ENCODE measurements at places on chromosomes 2 and 18.

DNA sequence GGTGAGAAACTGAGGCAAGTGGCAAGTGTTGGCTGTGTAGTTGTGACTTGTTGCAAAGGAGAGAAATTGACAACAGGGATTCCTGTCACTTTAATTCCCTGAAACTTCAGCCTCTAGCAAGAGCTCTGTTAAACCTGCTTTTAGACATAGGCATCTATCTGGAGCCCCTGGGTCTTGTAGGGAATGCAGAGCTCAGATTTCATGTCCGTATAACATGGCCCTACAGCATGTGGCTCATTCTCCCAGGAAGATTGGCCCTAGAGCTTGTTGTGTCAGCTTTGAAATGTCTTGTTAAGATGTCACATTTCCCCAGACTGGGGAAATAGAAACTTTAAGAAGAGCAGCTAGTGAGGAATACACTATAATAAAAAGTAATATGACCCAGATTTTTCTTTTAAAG is 115.8 kb downstream of the POLE4 start:
- DNase-seq, result no peak

DNA sequence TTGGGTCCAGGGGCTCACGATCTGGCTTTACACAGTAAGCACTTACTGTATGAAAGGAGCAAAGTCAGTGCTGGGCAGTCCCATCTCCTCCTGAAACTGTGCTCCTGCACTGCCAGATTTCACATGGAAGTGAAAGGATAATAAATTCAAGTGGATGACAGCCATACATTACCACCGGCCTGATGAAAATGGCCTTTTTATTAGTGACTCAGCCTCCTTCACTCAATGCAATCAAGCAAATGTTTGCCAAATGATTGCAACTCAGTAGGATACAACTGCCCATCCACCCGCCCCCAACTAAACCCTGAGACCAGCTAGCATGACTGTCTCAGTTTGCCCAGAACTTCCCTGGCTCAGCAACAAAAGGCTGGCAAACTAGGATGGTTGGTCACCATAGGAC is 77.1 kb downstream of the MYO5B start:
- DNase-seq, result no peak

- DNase-seq, result no peak
Observed at GRCh38 chr2:7329465-7329864, 412.3 kb downstream of the RNF144A start.

- DNase-seq, result no peak
Observed at GRCh38 chr2:50712569-50712968, 319.4 kb downstream of the NRXN1 start.

GRCh38 chr2:209476367-209477208 is 52.7 kb downstream of the MAP2 start:
- DNase-seq, result peak; percentile 86

DNA sequence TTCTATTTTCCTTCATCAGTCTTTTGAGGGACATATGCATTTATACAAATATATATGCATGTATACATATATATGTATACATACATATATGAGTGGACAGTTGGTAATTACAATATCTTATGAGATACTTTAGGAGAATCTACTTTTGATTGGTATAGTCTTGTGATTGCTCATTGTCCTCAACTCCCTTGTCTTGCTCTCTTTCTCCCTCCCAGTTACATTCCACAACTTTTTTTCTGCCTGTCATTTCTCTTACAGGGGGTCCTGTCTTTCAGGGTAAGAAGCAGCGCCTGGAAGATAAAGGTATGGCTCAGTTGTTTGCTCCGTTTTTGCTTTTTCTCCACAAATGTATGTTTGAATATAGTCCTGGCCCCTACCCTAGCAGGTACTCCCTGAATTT is 19.9 kb downstream of the EFEMP1 start:
- no peak for DNase-seq

GRCh38 chr2:43218702-43219382 is 7.6 kb downstream of the ZFP36L2 start:
- DNase-seq, result peak; percentile 21

DNA sequence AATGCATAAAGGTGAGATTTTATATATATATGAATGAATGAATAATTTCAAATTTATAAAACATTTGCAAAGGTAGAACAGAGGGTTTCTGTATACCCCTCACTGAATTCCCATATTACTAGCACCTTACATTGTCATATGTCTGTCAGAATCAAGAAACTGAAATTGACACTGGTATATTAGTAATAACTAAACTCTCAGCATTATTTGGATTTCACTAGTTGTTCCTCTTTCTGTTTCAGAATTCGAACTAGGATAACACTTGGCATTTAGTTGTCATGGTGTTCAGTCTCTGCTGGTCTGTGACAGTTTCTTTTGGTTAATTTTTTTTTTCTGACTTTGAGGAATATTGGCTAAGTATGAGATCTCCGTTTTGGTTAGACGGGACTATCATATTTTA is 275.9 kb downstream of the DCC start:
- DNase-seq, result no peak

DNA sequence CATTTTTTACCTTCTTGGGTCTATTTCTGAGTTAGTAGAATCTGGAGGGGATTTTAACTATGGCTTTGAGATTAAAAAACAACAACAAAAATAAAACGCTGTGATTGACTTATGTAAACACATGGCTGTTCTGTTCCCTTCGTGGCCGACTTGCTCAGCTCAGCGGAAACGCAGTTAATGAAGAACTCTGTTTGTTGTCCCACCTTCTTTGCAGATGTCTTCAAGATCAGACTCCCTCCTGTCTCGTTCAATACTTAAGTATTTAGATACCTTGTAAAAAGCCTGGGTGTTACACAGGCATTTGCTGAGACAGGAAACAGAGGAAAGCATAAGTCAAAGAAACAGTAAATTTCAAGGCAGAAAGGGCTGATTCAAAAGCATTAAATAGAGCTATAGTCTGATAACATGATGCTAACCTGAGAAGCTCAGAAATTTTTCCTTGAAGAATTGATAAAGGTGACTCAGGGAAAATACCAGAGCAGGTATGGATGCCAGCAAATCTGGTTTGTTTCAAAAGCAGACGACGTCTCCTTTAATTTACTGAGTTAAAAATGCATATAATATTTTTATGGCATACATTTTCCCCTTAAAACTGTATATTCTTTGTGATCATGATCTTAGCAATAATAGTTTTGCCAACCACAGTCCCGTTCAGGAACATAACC is 21.7 kb upstream of the POLI start:
- DNase-seq, result no peak

DNA sequence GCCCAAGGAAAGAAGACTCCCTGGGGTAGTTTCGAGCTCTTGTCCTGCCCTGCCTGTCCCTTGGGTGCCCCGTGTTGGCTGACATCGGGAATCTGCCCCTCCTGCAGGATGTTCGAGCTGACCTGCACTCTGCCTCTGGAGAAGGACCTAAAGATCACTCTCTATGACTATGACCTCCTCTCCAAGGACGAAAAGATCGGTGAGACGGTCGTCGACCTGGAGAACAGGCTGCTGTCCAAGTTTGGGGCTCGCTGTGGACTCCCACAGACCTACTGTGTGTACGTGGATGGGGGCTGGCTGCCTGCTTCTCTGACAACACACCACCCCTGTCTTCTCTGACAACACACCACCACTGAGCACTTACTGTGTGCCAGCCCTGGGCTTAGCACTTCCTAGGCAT is 210.8 kb downstream of the DYSF start:
- DNase-seq, result no peak

GRCh38 chr2:227614246-227614645 is 394 bp downstream of the SCYGR3 start:
- no peak for DNase-seq

- DNase-seq, result peak; percentile 22
Observed at GRCh38 chr2:25606892-25607291, 66.5 kb downstream of the DTNB start.

DNA sequence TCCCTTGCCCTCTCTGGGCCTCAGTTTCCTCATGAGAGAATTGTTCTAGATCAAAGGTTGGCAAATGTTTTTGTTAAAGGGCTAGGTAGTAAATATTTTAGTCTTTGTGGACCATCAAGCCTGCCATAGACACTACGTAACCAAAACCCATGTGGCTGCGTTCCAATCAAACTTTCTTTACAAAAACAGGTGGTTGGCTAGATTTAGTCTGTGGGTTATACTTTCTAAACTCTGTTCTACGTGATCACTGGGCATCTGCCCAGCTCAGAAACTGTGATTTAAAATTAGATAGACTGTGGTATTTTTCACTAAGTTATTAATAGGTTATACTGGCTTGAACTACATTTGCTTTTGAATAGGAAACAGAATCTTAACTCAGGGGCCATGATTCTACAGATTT is 149.8 kb upstream of the DCC start:
- no peak for DNase-seq

DNA sequence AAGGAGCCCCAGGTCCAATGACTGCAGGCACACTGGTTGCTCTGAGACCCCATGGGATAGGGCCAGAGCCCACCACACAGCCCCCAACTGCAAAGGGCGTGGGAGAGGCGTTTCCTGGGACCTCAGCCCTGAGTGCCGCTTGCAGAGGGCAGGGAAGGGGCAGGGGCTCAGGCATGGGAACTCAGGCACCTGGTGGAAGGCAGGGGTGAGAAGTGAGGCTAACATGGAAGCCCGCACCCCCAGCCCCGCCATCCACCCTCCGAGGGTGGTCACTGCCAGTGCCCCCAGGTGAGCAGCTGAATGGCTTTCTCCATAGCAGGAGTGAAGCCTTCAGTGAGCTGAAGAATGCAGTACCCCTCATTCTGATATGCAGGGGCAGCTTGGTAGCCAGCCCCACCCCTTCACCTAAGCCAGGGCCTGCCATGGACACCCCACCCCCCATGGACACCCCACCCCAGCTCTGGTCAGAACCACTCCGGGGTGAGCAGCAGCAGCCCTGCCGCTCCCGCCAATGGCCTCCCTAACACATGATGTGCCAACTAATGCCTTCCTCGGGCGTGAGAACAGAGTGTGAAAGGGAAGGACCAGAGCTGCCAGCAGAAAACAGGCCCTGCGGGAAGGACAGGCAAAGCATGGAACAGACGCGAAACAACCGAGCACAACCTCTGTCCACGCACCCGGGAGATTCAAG is 6.6 kb downstream of the KIF1A start:
- no peak for DNase-seq

GRCh38 chr18:56899660-56900059 is 247.2 kb upstream of the BOD1L2 start:
- no peak for DNase-seq

DNA sequence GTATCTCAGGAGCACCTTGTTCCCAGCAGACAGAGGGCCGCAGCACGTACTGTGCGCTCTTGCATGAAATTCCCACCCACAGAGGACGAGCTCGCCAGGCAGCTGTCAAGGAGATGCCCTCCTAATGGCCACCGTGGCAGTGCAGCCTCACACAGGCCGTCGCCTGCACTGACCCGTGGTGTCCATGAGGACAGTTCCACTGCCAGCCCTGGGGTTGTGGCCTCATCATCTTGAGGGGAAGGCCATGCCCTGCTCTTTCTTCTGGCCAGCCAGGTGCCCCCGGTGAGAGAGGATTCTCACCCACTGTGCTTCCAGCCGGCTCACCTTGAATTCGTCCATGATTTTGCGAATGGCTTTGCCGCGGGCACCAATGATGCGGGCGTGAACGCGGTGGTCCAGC is 42.0 kb downstream of the ANO7 start:
- DNase-seq, result no peak

DNA sequence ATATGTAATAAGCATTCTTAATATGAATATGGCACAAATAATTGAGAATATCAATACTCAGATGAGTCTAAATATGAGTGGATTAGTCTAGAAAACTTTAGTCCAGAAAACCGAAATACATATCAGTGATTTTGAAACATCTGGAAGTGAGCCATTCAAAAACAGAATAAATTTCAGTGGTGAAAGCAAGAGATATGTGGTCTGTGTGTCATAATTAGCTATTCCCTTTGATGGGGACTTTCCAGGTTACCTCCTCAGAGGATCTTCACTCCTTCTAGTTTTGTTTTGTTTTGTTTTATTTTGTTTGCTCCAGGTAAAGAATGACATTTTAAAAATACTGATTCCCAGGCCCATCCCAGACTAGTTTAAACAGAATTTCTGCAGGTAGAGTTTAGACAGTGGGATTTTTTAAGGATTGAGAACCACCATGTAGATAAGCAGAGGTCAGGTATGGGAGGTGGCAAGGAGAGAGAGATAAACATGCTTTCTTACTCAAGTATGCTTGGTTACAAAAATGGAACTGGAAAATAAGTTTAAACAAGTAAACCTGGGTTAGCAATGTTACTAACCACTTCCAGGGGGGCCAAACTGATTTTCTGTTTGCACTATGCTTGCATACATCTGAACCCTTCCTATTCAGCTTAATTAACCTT is 70.7 kb downstream of the NABP1 start:
- peak; percentile 61 for DNase-seq

DNA sequence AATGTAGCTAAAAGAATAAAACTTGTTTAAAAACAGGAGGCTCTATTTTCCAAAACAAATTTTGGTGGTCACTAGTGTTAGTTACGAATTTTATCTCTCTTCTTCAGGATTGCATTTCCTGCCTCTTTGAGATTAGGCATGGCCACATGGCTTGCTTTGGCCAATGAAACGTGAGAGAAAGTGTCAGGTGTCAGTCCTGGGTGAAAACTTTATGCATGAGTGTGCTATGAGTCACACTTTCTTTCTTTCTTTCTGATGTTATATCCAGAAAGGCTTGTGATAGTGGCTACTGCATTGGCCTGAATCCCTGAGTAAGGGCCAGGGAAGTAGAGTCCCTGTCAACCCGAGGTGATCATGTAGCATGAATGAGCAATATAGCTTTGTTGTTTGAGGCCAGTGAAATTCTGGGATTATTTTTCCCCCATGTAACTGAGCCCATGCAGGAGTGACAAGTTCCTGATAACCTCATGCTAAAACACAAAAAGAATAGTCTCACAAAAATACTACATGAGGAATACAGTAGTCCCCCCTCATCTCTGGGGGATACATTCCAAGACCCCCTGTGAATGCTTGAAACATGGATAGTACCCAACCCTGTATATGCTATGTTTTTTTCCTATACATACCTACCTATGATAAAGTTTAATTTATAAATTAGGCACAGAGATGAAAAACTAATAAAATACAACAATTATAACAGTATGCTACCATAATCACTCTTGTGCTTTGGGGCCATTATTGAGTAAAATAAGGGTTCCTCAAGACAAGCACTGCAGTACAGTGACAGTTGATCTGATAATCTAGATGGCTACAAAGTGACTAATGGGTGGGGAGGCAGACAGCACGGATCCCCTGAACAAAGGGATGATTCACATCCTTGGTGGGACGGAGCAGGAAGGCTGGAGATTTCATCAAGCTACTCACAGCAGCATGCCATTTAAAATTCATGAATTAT is 109.5 kb downstream of the CDC42EP3 start:
- peak; percentile 88 for DNase-seq

DNA sequence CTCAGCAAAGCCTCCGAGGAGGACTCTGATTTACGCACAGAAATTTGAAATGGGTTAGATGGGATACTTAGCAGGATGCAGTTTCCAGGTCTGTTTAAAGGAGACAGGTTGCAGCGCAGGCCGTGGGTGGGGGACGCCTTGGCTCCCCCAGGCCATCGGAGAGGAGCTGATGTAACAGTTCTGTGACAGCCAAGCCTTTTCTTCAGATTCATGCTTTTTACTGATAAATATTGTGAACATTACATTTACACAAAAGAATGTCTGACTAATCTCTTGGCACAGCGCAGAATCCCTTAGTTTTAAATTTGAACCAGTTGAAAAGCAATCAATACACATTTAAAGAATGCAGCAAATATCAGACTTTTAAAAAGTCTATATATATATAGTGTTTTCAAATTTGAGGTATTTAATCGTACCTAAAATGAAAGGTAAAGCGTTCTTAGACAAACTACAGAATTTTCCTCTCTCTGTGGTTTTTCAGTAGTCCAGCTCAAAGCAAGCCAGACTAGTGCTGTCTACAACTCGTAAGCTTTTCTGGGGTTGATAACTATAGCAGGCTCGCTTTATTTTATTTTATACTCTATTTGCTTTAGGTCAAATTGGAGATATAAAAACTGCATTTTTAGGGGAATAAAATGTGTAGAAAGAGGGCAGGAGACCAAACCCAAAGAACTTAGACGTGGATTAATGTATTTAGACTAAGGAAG is 221.9 kb downstream of the PIEZO2 start:
- DNase-seq, result peak; percentile 87

All from fibroblast of lung (primary cell).